ENCODE measurements at places on chromosomes 1 and 21. TPM values are rescaled to one million over a fixed set of nuclear protein-coding genes. Genes with fewer than 3 reads are reported as not detected.

The CD2 gene
- polyA plus RNA-seq = 4.8 TPM

The ANKRD45 gene
- polyA plus RNA-seq = not detected

The A3GALT2 gene
- polyA plus RNA-seq = 0.04 TPM

The PTCH2 gene
- 0.71 TPM for polyA plus RNA-seq

The CFHR3 gene
- polyA plus RNA-seq = not detected

The CXADR gene
- polyA plus RNA-seq = 9.8 TPM

The VANGL1 gene
- 4.1 TPM for polyA plus RNA-seq

The CDKN2C gene
- 9.3 TPM for polyA plus RNA-seq

The UBE2U gene
- not detected for polyA plus RNA-seq

The LIPI gene
- not detected for polyA plus RNA-seq

The FCRL6 gene
- polyA plus RNA-seq = 0.04 TPM
